ENCODE measurements at places on chromosomes 2 and 18.

- no peak for DNase-seq
These were observed 182.3 kb downstream of the CAMKMT start for GRCh38 chr2:44543773-44544725.

- no peak for DNase-seq
These were observed 187.9 kb upstream of the LHCGR start for GRCh38 chr2:48943436-48943835.

GRCh38 chr2:158413581-158413980 is 43.0 kb downstream of the CCDC148 start:
- DNase-seq, result no peak

GRCh38 chr2:128307595-128307994 is 11.1 kb downstream of the HS6ST1 start:
- DNase-seq, result no peak

DNA sequence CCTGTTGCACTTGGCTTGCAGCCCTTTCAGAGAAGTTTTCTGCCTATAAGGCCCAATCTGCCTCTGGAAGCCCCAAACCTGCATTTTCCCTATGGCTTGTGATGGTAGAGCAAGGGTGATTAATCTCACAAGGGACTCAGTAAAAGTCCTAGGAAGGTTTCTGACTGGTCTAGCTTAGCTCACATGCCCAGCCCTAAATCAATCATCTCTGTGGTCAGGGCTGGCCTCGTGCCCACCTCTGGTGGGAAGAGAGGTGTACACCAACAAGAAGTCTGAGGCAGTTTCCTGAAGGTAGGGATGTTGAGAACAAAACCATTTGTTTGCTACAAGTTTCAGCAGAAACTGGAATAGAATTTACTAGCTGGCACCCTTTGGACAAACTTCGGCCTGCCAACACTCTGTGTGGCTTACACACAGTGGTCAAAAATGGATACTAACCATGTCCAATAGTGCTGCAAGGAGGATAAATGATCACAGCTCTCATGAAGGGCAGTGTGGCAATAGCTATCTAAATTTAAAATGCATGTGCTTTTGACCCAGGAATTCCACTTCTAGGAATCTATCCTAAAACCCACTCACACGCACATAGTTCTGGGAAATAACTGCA is 96.4 kb downstream of the EN1 start:
- no peak for DNase-seq

- DNase-seq, result peak; percentile 69
These were observed 21.2 kb downstream of the TEX44 start for GRCh38 chr2:231613663-231614558.

- DNase-seq, result no peak
These were observed 75.7 kb downstream of the MBOAT2 start for GRCh38 chr2:8927510-8928455.

DNA sequence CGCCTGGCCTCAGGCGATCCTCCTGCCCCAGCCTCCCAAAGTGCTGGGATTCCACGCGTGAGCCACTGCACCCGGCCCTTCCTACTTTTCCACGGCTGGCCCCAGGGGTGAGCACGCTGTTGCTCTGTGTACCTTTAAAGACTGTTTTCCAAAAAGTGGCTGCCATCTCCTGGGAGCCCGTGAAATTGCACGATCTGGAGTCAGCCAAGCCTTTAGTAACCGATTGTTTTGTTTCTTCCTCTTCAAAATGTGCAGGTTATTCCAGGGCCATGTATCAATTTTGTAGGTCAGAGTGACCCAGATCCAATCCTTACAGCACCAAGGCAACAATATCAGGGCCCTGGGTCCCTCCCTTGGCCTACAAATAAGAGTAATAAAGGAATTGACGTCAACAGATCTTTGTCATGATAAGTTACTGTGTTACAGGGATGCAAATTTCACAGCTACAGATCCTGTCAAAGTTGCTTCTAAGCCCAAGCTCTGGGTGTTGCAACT is 135.6 kb upstream of the ZNF236 start:
- DNase-seq, result no peak

GRCh38 chr18:58190842-58191530 is 147.0 kb downstream of the NEDD4L start:
- DNase-seq, result no peak

GRCh38 chr18:78724214-78724914 is 255.3 kb upstream of the SALL3 start:
- no peak for DNase-seq

GRCh38 chr18:3889121-3889520 is 439.1 kb downstream of the TGIF1 start:
- DNase-seq, result no peak

DNA sequence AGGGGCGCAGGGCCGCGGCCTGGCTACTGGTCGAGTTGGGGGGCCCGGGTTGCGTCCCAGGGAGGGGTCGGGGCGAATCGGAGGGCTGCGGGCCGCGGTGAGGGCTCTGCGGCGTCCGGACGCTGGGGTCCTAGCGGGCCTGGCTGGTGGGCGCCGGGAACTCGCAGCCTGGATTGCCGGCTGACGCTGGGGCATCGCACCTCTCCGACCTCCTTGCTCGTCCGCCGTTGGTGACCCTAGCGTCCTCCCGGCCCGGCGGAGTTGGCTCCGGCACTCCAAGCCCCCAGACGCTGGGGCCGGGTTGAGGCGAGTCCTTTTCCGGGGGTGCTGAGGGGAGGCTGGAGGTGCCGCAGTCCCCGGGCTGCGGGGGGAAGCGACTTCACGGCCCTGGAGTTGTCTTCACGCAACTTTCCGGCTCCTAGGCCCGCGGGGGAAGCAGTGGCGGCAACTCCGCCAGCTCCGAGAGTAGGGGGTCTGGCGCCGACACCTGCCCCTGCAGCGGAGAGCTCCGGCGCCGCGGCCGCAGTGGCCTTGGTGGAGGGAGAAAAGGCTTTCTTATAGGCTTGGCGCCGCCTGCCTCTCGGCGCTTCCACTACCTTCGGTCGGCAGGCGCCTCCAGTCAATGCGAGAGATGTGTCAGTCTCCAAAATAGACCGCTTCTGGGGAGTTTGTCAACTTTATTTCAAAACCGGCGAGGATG is 70.3 kb downstream of the HAUS1 start:
- DNase-seq, result no peak

- no peak for DNase-seq
These were observed 297.1 kb downstream of the TMX3 start for GRCh38 chr18:68417826-68418225.

- no peak for DNase-seq
These were observed 417.6 kb upstream of the MEX3C start for GRCh38 chr18:51614967-51615571.

- no peak for DNase-seq
These were observed 17.8 kb downstream of the ARHGAP15 start for GRCh38 chr2:143146815-143147530.

GRCh38 chr2:71681626-71682025 is 228.3 kb downstream of the DYSF start:
- no peak for DNase-seq

DNA sequence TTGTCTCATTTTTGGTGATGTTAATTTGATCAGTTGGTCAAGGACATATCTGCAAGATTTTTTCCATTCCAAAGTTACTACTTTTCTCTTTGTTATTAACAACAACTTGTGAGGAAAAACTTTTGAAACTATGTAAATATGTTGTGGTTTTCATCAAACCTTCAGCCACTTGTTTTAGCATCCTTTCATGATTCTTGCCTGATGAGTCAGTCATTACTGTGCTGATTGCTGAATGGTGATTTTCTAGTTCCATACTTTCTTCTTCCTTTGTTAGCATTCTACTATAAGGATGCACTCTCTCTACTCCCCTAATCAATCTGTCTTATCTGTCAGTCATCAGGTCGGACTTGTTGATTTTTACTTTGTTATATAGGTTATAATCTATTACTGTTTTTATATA is 10.9 kb downstream of the TMEM87B start:
- no peak for DNase-seq

GRCh38 chr2:190877436-190877835 is 3.2 kb upstream of the GLS start:
- DNase-seq, result no peak

DNA sequence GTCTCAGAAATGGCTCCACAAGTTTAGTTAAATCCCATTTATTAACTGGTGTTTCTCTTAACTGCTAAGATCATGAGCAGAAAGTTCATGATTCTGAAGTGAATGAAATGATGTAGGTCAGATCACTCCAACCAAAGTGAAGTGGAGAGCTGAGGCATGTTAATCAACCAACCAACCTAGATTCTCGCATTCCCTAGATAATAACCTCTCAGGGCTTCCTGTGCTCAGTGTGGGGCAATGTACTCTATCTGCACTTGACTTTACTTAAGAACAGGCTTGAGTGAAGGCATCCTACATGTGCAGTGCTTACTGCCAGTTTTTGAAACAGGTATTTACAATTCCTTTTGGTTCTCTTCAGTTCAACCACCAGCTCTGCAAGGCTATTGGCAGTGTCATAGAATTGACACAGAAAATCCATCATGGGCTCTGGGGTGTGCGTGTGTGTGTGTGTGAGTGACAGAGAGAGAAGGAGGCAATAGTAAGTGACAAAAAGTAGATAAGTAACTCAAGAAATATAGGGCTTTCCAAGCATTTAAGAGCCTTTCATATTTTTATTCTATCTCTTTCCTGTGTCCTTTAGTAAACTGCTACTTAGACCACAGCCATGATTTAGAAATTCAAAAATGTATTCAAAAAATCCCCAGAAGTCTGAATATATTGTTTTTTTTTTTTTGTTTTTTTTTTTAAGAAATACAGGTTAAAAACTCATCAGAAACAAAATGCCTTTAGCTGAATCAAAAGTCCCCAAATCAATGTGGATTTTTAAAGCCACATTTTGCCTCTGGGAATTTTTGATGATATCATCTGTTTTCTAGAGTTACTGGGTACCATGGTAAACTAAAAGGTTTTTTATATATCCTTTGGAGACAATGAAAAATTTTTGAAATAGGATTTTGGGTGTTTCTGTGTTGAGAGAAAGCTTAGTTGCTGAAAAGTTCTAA is 28.6 kb downstream of the DOCK10 start:
- DNase-seq, result no peak

- no peak for DNase-seq
These were observed 13.0 kb downstream of the INHBB start for GRCh38 chr2:120358734-120359465.

GRCh38 chr2:238883421-238883901 is 35.6 kb downstream of the TWIST2 start:
- no peak for DNase-seq

DNA sequence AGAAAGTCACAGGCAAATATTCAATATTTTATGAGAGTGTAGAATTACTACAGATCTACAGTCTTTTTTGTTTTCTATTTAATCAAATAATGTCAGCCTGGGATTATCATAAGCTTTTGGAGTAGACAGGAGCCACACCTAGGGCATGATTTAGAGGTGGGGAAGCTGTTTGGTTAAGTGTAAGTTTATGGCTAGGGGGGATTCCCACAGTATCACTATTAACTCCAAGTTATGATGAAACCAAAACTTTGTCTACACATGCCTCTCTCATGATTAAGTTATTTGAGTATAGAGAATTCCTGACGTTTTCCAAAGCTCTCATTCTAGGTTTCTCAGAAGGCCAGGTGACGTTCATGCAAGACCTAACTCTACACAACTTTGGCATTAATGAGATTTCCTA is 2.1 kb downstream of the SERPINB10 start:
- DNase-seq, result no peak

DNA sequence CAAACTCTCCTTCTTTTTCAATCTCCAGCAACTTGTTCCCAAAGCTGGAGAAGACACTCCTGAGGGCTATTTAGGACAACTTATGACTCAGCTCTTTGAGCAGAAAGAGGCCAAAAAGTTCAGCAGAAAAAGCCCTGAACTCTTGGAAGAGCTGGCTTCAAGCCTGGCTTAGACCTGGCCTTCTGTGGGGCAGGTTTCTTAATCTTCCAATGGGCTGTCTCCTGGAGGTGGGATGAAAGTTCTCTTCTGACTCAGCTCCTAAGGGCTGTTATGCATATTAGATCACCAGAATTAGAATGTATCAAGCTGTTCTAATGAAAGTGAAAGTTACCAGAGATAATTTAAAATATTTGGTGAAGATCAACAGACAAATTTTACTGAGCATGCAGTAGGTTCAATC is 129.4 kb downstream of the RAD51AP2 start:
- DNase-seq, result no peak

DNA sequence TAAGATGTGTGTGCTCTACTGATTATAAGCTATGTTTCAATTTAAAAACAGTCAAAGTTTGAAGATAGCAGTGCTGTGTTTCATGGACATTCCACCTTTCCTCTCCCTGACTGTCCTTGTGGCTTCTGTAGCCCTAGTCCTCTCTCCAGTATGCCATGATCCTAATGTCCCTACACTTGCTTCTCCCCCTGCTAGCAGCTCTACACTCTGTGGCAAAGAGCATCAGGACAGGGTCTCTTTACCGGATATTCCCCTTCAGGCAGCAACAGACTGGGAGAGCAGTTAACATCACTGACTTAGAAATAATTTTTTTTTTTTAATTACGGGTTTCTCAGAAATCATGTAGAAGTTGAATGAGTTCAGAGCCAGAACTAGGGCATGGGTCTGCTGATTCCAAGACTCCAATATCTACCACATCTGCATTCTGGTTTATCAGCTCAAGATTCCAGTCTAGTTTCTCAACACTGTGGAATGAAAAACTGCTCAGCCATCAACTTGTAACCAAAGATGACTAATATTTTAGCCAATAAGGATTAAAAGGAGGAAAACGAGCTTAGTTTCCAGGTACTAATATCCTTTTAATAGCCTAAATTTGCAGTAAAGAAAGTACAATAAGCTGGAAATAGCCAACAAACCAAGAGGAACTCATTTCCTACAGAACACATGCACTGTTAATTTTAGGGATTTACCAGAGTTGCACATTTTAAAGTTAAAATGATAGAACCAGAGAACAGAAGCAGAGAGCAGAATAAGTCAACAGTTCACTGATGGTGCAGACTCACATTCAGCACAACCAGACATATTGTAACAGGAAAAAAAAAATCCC is 45.2 kb downstream of the TMEM131 start:
- DNase-seq, result no peak

- DNase-seq, result no peak
These were observed 64.9 kb downstream of the GALR1 start for GRCh38 chr18:77314511-77314910.

- no peak for DNase-seq
These were observed 756 bp upstream of the OST4 start for GRCh38 chr2:27071990-27072830.

- no peak for DNase-seq
These were observed 22.5 kb upstream of the RAB31 start for GRCh38 chr18:9685615-9685890.

GRCh38 chr2:11977766-11978524 is 231.5 kb downstream of the LPIN1 start:
- DNase-seq, result no peak

DNA sequence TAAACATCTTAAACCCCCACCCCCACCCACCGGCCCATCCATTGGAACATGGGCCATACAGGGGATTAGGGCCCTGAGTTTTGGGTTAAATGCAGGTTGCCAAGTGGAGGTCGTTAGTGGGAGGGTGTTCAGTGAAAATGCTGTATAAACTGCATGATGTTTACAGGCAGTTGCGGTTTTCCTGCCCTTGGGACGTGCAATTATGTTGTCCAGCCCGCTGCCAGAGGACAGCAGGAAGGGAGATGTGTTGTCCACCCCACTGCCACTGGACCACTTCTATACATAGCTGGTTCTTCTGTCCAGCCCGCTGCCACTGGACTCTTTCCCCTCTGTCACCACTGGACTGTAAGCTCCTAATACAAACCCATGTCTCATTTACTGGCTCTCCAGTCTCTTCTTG is 2.7 kb upstream of the LAPTM4A start:
- DNase-seq, result no peak

All from stimulated activated CD8-positive, alpha-beta memory T cell treated with anti-CD3 and anti-CD28 coated beads, Interleukin-15, amount 100 ng/mL, for 4 hours (primary cell).